ENCODE measurements at places on chromosomes 2 and 18.

- DNase-seq, result no peak
Observed at GRCh38 chr2:219388907-219389156, 1.1 kb upstream of the DNPEP start.

DNA sequence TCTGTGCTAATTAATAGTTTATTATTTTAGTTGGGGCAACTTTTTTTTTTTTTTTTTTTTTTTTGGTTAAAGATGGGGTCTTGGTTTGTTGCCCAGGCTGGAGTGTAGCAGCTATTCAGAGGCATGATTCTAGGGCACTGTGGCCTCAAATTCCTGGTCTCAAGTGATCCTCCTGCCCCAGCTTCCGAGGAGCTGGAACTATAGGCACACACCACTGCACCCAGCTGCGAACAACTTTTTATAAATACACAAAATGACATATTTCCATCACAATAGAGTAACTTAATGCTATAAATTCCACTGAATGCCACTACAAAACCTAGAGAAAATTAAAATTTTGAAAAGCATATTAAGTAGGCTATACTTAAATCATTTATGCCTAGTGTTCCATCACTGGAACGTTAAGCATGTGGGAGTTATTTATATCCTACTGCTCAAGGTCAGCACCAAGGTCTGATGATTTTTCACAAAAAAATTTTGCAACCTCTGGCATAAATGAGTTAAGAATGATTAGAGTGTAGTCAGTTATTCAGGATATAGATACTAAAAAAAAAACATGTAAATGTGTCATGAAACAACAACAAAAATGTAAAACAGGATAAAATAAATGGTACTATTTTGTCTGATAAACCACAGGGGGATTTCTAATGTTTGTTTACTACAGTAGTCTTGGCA is 46.8 kb downstream of the GFPT1 start:
- no peak for DNase-seq

DNA sequence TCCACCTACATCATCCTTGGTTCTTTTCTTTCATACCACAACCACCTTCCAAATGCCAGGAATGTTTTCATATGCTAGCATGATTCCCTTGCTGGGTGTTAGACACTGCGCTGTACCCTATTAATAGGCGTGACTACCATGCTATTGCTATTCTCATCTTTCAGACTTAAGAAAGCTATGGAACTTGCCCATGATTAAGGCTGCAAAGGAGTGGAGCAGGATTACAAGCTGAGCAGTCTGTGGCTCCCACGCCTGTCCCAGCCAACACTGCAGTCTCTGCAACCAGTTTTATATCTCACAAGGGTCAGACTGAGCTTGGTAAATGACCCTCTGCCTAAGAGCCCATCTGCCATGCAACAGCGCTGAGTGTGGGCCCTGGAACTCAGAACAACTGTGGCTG is 285.7 kb upstream of the POU3F3 start:
- no peak for DNase-seq

- DNase-seq, result no peak
Observed at GRCh38 chr2:19504400-19505198, 146.2 kb upstream of the OSR1 start.

DNA sequence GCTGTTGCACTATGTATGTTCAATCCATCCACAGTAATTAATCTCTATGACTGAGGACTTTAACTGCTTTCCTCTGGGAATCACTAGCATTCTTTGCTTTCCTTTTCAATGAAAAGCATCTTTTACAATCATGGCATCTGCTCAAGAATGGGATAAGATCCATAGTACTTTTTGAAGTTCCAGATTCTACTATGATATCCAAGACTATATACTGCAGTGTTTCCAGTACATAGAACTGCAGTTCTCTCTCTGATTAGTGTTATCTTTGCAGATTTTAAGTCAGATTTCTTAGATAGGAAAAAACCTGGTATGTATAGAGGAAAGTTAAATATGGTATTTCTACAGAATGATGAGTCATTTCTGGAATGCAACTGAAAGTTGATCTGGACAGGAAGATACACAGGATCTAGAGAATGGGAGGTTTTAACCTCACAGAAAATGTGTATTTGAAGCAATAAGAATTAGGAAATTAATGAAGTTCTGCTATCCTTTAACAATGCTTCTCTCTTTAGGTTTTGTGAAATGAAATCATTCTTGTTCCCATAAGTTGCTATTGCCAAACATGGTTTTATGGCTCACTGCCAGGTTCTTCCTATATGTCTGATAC is 670.7 kb downstream of the ERBB4 start:
- DNase-seq, result no peak

GRCh38 chr2:144161061-144161460 is 358.9 kb downstream of the ZEB2 start:
- no peak for DNase-seq
